ENCODE measurements at places on chromosomes 6 and 20. TPM values are rescaled to one million over a fixed set of nuclear protein-coding genes. Genes with fewer than 3 reads are reported as not detected.

The C6orf141 gene
- total RNA-seq: 0.12 TPM

The ZNF165 gene
- total RNA-seq: 0.32 TPM

The PRL gene
- not detected for total RNA-seq

The GTSF1L gene
- not detected for total RNA-seq

The CASS4 gene
- total RNA-seq: 1.8 TPM

The TSBP1 gene
- total RNA-seq: not detected

The CRYBG1 gene
- total RNA-seq: 40.4 TPM

The PPT2 gene
- 11.5 TPM for total RNA-seq

The GABRR1 gene
- not detected for total RNA-seq

The SRSF12 gene
- total RNA-seq: 0.36 TPM

The ZNF341 gene
- total RNA-seq: 2.6 TPM

The ULBP1 gene
- 0.61 TPM for total RNA-seq

The ZBTB46 gene
- total RNA-seq: 0.81 TPM

The PI16 gene
- total RNA-seq: 0.16 TPM

The WASF1 gene
- 14.2 TPM for total RNA-seq

The SLC35D3 gene
- total RNA-seq: not detected

The ADAT2 gene
- 2.8 TPM for total RNA-seq

The MARCKS gene
- 342 TPM for total RNA-seq

The COL12A1 gene
- total RNA-seq: 1,804 TPM

The RBM38 gene
- 7.2 TPM for total RNA-seq

The TGM3 gene
- total RNA-seq: not detected

The CLPSL1 gene
- not detected for total RNA-seq

The EIF2S2 gene
- 81.5 TPM for total RNA-seq

The DIDO1 gene
- total RNA-seq: 59.1 TPM

The LZTS3 gene
- total RNA-seq: 6.8 TPM

The C6orf15 gene
- total RNA-seq: not detected

The CLPSL2 gene
- total RNA-seq: not detected

The BANF2 gene
- total RNA-seq: not detected

The FKBP1C gene
- 0.24 TPM for total RNA-seq

The KIAA1755 gene
- total RNA-seq: 0.32 TPM

The LY6G6D gene
- total RNA-seq: not detected

The KCNK16 gene
- not detected for total RNA-seq

The SH3BGRL2 gene
- total RNA-seq: 2.8 TPM

The DOK5 gene
- total RNA-seq: 21.3 TPM

The CALHM6 gene
- 0.32 TPM for total RNA-seq

The SLC44A4 gene
- not detected for total RNA-seq

The DLL1 gene
- 0.32 TPM for total RNA-seq

The FGD2 gene
- total RNA-seq: not detected

The NTSR1 gene
- total RNA-seq: 0.49 TPM

The CAGE1 gene
- not detected for total RNA-seq

The AVP gene
- not detected for total RNA-seq

The GPR6 gene
- not detected for total RNA-seq

The RBM12 gene
- 70.9 TPM for total RNA-seq

The CCN2 gene
- 100 TPM for total RNA-seq

The GLP1R gene
- total RNA-seq: not detected

The R3HDML gene
- not detected for total RNA-seq

The GABRR2 gene
- total RNA-seq: 0.16 TPM

The EDEM2 gene
- total RNA-seq: 33.8 TPM

The MOG gene
- total RNA-seq: not detected

The SLC22A2 gene
- total RNA-seq: not detected

The DAAM2 gene
- total RNA-seq: 122 TPM

The CDC25B gene
- total RNA-seq: 61.3 TPM

The GSTA3 gene
- not detected for total RNA-seq

All from hair follicle dermal papilla cell (primary cell).